ENCODE measurements at places on chromosomes 2 and 18.

DNA sequence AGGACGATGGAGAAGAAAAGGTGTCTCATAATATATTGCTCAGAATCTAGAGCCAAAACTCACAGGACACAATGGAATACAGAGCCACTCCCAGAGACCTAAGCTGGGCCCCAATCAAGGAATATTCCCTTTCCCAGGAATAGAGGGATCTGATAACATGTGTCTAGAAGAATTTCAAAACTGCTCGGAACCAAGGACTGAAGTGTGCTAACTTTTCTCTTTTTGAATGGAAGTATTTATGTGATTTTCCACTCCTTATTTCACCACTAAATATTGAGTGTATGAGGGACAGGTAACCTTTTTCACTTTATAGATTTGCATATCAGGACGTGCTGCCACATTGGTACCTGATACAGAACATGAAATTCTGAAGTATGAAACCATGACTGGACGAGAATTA, 9.2 kb upstream of the C2orf69 start:
- no peak for DNase-seq

DNA sequence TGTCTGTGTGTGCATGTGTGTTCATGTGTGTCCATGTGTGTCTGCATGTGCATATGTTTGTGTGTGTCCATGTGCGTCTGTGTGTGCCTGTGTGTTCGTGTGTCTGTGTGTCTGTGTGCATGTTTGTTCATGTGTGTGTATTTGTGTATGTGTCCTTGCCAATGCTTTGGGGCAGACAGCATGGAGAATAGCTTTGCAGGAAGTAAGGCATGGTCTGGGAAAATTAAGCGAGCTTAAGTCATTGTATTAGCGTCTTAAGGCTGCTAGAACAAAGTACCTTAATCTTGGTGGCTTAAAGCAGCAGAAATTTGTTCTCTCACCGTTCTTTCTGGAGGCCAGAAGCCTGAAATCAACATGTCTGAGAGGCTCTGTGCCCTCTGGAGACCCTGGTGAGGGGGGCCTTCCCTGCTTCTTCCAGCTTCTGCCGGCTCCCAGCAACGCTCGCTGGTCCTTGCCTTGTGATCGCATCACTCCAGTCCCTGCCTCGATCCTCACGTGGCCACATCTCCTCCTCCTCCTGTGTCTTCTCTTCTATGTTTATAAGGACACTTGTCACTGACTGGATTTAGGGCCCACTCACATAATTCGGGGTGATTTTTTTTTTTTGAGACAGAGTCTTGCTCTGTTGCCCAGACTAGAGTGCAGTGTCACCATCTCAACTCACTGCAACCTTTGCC, 3.8 kb downstream of the NEU2 start:
- DNase-seq, result no peak

DNA sequence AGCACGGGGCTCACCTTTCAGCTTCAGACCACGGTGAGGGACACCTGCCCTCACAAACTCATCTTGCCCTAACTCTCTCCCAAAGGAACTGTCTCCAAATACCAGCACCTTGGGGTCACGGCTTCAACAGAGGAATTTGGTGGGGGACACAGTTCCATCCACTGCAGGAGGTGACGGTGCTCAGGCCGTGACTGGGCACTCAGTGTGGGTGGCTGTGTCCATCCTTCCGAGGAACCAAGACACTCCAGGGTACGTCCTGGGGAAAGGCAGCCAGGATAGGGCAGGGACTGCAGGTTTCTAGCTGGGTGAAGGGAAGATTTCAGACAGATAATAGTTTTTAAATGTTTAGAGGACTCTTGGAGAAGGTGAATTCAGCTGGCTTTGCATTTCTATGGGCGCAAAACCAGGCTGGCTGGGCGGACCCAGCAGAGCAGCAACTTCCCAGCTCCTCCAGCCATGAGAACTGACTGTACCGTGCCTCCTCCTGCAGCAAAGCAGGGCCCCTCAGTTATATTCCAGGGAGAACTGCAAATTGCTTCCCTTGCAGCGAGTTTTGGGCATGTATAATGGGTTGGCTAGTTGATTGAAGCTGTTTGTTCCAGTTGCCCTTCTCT, 23.9 kb upstream of the ALLC start:
- no peak for DNase-seq

DNA sequence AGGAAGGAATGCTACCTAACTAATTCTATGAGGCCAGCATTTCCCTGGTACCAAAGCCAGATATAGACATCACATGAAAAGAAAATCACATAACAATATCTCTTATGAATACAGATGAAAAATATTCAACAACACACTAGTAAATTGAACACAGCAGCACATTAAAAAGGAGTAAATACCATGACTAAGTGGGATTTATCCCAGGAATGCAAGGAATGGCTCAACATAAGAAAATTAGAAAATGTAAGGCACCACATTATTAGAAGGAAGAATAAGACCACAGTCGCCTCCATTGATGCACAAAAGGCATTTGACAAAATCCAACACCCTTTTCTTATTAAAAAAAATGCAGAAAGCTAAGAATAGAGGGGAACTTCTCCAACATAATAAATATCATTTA, 133.9 kb downstream of the TTC32 start:
- no peak for DNase-seq

- no peak for DNase-seq
These were observed 7.9 kb upstream of the KYNU start for GRCh38 chr2:142869461-142870106.

- no peak for DNase-seq
These were observed 106.1 kb downstream of the FAM210A start for GRCh38 chr18:13620206-13620672.

DNA sequence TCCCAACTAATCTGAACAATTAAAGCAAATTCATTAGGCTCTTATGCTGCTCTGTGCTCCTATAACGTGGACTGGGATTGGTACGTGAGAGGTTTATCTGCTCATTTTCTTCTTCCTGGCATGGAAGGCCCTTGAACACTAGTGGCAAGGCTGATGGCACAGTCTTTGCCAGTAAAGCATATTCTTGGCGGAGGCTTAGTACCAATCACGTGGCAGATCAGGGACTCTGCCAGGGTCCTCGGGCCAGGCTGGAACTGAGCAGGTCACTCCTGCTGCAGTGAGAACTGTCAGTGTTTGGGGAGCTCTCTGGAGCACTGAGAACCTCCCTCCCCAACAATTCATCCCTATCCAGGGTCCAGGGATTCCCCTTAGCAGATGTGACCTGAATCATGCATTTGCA, 3.7 kb upstream of the ALPK2 start:
- DNase-seq, result no peak

- DNase-seq, result no peak
These were observed 64.0 kb downstream of the HPCAL1 start for GRCh38 chr2:10366601-10367270.
